ENCODE measurements at places on chromosomes 12 and 14.

- DNase-seq = peak; percentile 47
Observed at GRCh38 chr12:29238822-29239291, 89.8 kb downstream of the FAR2 start.

GRCh38 chr12:84978921-84979320, 57.2 kb downstream of the TSPAN19 start:
- DNase-seq = no peak

- no peak for DNase-seq
Observed at GRCh38 chr12:103833891-103834290, 7.1 kb downstream of the NT5DC3 start.

GRCh38 chr12:3920351-3921150, 47.4 kb upstream of the PARP11 start:
- peak; percentile 43 for DNase-seq

- no peak for DNase-seq
Observed at GRCh38 chr12:79938843-79939242, 3.9 kb upstream of the PPP1R12A start.

DNA sequence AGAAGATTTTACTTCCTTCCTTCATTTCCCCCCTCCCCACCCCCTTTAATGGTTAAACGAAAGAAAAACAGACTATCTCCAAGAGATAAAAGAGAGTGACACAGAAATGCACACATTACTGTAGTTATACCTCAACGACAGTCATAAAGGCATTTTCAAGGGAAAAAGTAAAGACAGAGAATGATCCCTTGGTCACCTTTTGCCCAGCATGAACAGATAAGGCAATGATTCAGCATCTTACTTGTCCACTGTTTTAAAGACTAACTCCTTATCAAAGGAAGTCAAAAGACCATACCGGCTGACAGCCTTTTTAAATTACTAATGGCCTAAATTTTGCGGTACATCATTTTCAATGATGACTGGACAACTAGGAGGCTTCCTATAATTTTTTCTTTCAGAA, 326.6 kb downstream of the PAWR start:
- no peak for DNase-seq

All from astrocyte of the spinal cord (primary cell).